ENCODE measurements at places on chromosomes 3 and 15.
A peak's percentile ranks its signal among the peaks of the same experiment; 100 is the strongest.

DNA sequence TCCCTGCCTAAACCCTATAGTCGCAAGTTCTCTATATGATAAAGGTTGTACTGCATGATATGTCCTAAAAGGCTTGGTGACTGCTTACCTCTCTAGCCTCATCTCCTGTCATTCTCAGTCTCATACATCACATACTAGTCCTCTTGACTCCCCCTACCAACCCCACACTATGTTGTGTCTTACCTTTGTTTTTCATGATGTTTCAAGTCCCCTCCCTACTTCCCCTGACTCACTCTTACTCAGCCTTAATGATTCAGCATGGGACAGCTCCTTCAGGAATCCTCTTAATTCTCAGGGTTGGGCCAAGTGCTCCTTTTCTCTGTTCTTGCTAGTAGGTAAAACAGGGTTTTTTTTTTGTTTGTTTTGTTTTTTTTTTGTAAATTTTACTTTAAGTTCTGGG is 49.6 kb downstream of the SLMAP start:
- no peak for DNase-seq

DNA sequence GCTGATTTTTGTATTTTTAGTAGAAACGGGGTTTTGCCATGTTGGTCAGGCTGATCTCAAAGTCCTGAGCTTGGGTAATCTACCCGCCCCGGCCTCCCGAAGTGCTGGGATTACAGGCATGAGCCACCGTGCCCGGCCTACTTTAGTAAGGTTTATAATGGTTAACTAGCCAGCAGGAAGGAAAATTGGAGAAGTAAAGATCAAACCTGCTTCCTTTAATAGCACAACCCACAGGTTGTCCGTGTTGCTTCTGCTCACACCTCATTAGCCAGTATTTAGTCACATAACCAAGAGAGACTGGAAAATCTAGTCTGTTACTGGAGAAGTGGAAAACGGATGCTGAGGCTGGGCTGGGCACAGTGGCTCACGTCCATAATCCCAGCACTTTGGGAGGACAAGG is 51.9 kb upstream of the TBL1XR1 start:
- no peak for DNase-seq

DNA sequence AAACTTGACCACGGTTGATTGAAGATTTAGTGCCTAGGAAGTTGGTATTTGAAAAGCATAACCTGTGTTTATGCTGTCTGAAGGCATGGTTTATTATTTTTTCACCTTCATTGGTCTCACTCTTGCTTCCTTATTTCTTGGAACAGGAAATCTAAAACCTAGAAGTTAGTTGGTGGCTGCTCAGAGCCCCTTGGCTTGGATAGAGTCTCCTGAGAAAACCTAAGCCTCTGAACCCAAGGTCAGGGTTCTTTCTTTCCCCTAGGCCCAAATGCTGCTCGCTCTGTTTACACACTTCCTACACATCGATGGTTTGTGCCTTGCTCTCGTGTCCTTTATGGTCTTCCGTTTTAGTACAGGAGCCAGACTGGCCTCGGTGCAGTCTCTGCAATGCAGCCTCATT is 82.2 kb downstream of the TRAK1 start:
- DNase-seq, result no peak

DNA sequence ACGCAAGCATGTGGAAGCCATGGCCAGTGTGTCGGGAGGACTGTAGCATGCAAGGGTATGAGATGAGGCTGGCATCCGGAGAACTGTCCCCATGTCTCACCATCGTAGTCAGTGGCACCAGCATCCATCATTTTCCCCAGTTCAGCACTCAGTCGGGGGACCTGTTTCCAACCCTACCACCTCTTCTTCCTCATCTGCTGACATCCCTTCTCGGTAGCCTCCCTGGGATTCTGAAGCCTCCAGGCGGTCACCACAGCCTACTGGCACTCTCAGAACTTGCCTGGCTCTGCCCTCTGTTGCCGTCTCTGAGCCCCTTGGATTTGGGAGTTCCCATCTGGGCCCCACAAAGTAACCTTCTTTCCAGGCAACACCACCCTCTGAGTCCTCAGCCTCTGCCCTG is 131.1 kb upstream of the ABHD17C start:
- no peak for DNase-seq

- DNase-seq, result no peak
Observed at GRCh38 chr15:98326804-98327203, 321.5 kb upstream of the IGF1R start.

DNA sequence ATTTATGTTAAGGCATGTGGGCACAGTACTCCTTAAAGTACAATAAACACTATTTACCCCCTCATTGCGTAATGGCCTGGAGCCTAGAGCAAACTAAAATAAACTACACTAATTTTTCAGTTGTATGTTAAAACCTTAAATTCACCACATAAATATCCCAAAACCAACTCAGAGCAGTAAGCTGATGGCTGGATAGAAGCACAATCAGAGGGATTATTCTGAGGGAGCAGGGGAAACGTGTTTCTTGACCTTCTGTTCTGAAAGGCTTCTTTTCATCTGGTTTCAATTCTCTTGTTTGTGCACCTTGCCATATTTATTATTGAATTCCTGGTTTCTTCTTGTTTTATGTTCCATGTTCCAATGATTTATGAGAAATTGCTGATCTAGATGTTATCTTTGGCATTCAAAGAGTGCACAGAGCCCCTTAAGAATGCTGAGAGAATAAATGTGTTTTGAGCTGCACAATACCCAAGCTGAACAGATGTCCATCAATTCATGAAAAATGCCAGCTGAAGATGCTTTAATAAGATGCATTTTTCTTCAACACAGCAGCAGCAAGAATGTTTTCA is 29.6 kb downstream of the RPL22L1 start:
- no peak for DNase-seq

- DNase-seq, result no peak
Observed at GRCh38 chr3:183737116-183737515, 39.5 kb downstream of the YEATS2 start.

DNA sequence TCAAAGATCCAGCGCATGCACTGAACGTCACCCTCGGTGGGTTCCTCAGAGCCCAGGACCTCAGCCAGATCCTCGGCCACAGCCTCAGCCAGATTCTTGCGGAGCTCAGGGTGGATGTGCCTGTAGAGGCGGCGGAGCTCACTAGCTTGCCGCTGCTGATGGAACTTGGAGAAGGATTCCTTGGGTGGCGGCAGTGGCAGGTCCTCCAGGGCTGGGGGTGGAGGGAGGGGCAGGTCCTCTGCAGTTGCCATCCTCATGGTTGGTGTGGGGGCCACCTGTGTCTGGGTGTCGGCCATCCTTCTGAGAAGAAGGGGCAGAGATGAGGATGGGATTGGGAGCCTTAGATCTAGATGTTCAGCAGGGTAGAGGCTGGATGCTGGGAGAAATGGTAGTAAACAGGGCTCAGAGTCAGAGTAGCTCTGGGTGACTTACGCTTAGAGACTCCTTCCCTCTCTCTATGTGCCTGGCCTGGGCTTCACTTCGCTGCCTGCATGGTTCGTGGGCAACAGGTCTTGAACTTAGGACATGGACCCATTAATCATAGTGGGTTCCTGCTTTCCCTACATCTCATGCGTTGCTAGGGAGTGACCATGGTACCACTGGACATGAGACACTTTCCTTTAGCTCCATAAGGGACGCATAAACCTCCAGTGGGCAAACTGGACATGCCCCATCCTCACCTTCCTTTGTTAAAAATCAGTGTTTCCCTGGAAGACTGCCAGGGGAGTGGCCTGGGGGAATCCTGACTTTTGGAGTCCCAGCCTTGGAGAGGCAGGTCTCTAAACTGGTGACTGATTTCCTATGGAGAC is 3.0 kb downstream of the XIRP1 start:
- DNase-seq, result no peak

DNA sequence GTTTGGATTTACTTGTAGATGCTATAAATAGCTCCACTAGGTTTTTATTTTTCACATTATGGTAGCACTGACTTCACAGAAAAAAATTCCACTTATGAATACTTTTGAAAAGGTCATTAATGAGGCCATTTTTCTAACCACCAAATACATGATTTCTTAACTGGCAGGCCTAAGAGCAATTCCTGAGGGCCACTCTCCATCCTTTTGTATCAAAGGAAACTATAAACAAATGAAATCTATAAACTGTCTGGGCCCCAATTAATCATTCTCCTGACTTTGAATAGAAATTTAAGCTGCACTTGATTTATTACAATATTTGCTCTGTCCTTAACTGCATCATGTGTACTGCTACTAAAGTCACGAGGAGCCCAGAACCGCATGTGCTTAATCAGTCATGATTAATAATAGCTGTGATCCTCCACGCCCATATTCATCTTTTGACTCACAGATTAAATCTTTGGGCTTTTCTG is 25.1 kb upstream of the MTMR10 start:
- no peak for DNase-seq

GRCh38 chr15:89089316-89090230 is 1.3 kb downstream of the ABHD2 start:
- peak; percentile 62 for DNase-seq

GRCh38 chr3:56370991-56371775 is 97.1 kb downstream of the ERC2 start:
- no peak for DNase-seq

DNA sequence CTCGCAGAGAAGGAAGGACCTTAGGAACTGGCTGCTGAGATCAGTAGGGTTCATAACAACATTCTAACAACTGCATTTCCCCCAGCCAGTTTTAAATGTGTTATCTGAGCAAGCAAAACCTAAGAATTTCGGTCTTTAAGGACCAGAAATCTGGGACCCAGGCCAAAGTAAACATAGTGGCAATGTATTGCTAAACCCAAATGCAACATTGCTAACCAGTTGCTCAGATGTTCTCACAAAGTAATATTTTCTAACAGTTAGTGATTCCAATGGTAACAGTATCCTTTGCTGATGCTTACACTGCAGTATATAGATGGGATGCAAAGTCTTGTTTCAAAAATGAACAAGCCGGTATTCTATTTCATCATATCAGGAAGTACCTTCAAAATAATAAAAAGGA is 254.3 kb downstream of the RYR3 start:
- no peak for DNase-seq

DNA sequence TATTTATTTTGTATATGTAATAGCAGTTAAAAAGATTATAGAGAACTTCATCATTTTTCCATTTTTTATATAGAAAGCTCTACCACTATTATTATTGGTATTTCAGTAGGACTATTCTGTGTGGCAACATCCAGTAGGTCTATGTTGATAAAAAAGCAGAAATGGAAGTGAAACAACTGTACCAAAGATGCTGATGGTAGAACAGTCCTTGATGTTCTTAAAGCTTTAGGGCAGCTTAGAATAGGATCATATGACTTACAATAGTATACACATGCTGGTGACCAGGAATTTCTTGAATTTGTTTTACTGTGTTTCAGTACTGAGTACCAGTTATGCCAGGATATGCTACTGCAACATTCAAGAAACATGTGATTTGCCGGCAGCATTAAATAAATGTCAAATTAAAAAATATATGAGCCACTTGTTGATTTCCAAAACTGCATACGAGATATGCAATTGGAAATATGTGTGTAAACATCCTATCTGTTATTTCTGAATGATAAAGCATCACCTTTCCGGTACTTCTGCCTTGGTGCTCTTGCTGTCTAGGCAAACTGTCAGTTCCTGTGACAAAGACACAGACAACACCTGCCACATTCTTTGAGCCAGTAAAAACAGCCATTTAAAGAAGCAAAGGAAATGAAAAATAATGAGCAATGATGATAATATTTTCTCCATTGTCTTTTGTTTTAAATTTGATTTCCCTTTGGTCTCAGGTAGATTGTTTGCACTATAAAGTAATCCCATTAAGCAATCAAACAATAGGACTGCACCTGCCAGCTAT is 649.2 kb downstream of the ZPLD1 start:
- DNase-seq, result no peak

GRCh38 chr3:48077815-48078214 is 61.6 kb upstream of the MAP4 start:
- no peak for DNase-seq

DNA sequence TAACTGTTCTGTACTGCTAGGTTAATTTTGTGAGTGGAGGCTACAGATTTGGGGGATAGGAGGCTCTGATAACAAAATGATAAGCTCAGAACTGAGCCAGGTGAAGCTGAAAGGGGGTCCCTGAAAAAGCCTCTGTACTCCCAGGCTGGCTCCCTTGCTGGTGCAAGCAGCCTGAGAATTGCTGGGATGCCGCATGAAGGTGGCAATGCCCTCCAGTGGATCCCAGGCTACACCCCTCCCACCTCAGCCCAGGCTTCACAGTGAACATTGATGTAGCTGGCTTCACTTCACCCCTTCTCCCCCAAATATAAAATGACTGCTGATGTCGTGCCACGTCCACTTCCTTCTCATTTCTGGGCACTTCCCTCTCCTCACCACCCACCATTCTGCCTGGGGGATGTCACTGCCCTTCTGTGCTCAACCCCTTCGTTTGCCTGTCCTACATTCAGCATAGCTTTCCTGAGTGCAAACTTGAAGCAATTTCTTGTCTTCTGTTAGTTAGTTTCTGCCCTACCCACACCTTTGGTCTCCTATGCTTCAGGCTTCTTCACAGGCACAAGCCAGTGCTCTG is 9.7 kb upstream of the ARHGEF26 start:
- no peak for DNase-seq

GRCh38 chr3:8864402-8865350 is 95.3 kb upstream of the OXTR start:
- no peak for DNase-seq

DNA sequence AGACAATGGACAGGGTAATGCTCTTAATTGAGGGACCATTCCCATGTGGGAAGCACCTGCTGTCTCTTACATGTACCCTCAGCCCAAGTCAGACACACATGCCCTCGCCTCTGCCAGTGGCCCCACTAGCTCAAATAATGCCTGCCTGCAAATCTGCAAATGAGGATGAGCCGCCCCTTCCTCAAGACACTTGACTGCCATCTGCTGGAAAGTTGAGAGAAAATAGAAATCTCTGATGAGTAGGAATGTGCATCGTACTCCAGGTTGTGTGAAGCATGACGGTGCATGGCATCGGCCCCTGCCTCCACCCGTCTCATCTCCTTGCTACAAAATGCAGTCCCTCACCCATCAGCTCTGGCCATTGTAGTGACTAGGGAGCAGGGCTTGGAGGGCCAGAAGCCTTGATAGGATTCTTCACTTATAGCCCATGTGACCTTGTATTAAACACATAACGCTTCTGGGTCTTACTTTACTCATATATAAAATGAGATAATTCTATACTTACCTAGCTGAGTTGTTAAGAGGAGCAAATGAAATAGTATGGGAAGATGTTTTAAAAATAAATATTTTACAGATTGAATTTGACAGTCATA is 6.3 kb upstream of the SCN5A start:
- DNase-seq, result no peak
